ENCODE measurements at places on chromosomes 7 and 10. TPM values are rescaled to one million over a fixed set of nuclear protein-coding genes. Genes with fewer than 3 reads are reported as not detected.

GRCh38 chr7:155069992-155070751, at the start of gene HTR5A:
Gene HTR5A, plus strand, starts transcription at chr7:155070324. Its CDS starts 576 bp downstream, at chr7:155070900.
- H3K27ac ChIP-seq: peak within 1 kb of the TSS; percentile 24
- DNase-seq: peak; percentile 94
- H3K36me3 ChIP-seq: no peaks in the 10 kb centered on the region
- H3K4me3 ChIP-seq: no peak within 1 kb of the TSS

- DNase-seq: no peak
- no peaks in the 10 kb centered on the region for H3K36me3 ChIP-seq
- no peak overlapping the region for H3K27ac ChIP-seq
- H3K27me3 ChIP-seq: peaks cover 8% of the 10 kb centered on the region
These were observed 5.5 kb upstream of the MDFIC start for GRCh38 chr7:114916261-114916892.

GRCh38 chr7:4256286-4256685, 425.8 kb upstream of the FOXK1 start:
- H3K4me3 ChIP-seq: no peak overlapping the region
- H3K4me1 ChIP-seq: no peaks in the 10 kb centered on the region
- H3K27ac ChIP-seq: no peak overlapping the region
- DNase-seq: no peak

GRCh38 chr10:10526846-10527245, 490.8 kb upstream of the CELF2 start:
- H3K27ac ChIP-seq: no peak overlapping the region
- H3K36me3 ChIP-seq: no peaks in the 10 kb centered on the region
- no peak overlapping the region for H3K4me3 ChIP-seq
- H3K27me3 ChIP-seq: peaks cover 4% of the 10 kb centered on the region

GRCh38 chr10:89651916-89652573, 7.0 kb upstream of the PANK1 start:
- H3K27ac ChIP-seq: no peak overlapping the region
- H3K27me3 ChIP-seq: no peaks in the 10 kb centered on the region
- no peaks in the 10 kb centered on the region for H3K4me1 ChIP-seq
- DNase-seq: no peak
- no peak overlapping the region for H3K4me3 ChIP-seq

GRCh38 chr10:53841483-53842145, 959.4 kb downstream of the PCDH15 start:
- H3K27ac ChIP-seq: no peak overlapping the region
- DNase-seq: no peak
- H3K4me3 ChIP-seq: no peak overlapping the region
- no peaks in the 10 kb centered on the region for H3K36me3 ChIP-seq
- H3K4me1 ChIP-seq: peaks cover 11% of the 10 kb centered on the region

- H3K4me3 ChIP-seq: no peak overlapping the region
- H3K27ac ChIP-seq: no peak overlapping the region
- H3K27me3 ChIP-seq: no peaks in the 10 kb centered on the region
These were observed 16.0 kb downstream of the SAMD8 start for GRCh38 chr10:75127471-75127870.

The PLA2G12B gene
- total RNA-seq: 3.8 TPM

DNA sequence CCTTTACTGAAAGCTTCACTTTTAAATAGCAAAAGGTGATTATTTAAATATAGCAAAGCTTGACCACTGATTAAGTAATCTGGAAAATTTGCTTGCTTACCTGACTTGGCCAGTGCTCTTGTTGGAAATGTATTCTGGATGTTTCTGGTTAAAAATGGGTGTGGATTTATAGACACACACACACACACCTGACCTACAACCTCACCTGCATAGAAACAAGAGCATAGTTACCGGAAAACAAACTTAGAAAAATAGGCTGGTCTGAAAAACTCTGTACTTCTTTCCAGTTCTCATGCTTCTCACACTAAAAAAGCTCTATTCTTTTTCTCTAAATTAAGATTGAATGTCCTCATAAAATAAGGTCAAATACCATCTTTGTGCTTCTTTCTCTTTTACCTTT, at the start of gene AGR3:
TSS of gene AGR3 (minus strand) at position 140 of the 400 bp plus-strand sequence. CDS start 3,365 bp downstream, outside the sequence.
- peaks cover 17% of the 10 kb centered on the region for H3K4me1 ChIP-seq
- peak within 1 kb of the TSS; percentile 93 for H3K27ac ChIP-seq
- no peaks in the 10 kb centered on the region for H3K36me3 ChIP-seq
- H3K4me3 ChIP-seq: peak within 1 kb of the TSS; percentile 31
- no peaks in the 10 kb centered on the region for H3K27me3 ChIP-seq

GRCh38 chr7:25789701-25790640, 362.0 kb upstream of the NFE2L3 start:
- H3K27me3 ChIP-seq: peaks cover 4% of the 10 kb centered on the region
- H3K4me3 ChIP-seq: no peak overlapping the region
- no peaks in the 10 kb centered on the region for H3K36me3 ChIP-seq
- H3K4me1 ChIP-seq: no peaks in the 10 kb centered on the region
- DNase-seq: no peak

DNA sequence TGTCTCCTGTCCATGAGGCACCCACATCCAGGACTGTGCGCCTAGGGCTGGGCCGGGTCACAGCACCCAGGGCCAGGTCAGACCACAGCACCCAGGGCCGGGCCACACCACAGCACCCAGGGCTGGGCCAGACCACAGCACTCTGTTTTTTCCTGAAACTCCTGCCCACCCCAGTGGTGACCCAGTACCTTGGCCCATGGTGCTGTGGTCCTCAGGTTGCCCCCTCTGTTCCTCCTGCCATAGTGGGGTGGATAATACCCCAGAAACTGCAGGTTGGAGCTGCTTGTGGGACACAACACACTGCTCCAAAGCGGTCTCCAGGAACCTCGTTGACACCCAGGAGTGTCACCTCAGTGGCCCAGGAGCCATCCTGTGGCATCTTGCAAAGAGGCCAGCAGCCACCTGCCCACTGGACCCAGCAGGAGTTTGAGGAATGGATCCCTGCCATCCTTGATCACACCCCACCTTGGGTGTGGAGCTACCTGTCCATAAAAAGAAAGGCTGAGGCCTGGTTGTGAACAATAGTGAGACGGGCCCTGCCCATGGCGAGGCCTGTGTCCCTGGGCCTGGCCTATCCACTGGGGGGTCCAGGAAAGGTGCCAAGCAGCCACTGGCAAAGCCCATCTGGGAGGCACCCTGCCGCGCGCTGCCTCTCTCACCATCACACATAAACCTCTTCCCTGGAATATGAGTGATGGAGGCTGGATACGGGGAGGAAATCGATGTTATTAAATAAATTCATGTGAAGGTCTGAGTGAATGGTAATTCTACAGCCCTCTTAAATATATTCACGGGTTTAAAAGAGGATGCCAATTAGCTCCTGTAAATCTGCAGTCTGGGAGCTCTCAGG, 89.0 kb downstream of the NKX6-2 start:
- H3K36me3 ChIP-seq: peaks cover 45% of the 10 kb centered on the region
- H3K27ac ChIP-seq: no peak overlapping the region
- DNase-seq: no peak
- H3K4me1 ChIP-seq: peaks cover 5% of the 10 kb centered on the region

GRCh38 chr7:19392246-19392645, 247.0 kb upstream of the FERD3L start:
- no peaks in the 10 kb centered on the region for H3K27me3 ChIP-seq
- H3K36me3 ChIP-seq: peaks cover 4% of the 10 kb centered on the region
- no peak overlapping the region for H3K27ac ChIP-seq
- H3K4me1 ChIP-seq: peaks cover 11% of the 10 kb centered on the region

The ADIRF gene
- total RNA-seq: not detected

DNA sequence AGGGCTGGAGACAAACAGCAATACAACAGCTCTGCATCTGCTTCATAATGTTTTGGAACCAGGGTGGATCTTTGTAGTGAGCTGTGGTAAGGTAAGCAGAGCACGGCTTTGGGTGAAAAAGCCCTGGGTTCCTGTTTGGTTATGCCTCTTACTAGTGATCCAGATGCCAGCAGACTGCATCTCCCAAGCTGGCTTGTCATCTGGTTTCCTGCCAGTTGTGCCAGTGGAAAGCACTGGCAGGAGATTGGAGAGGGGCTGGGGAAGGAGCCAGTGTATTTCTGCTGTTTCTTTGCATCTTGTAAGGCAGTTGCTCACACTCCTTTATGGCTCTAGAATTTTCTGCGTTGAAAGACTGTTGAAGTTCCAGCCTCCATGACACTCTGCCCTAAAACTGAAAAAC, 137.6 kb downstream of the TSPAN12 start:
- no peak for DNase-seq
- H3K27me3 ChIP-seq: no peaks in the 10 kb centered on the region
- H3K4me1 ChIP-seq: peaks cover 48% of the 10 kb centered on the region
- no peak overlapping the region for H3K27ac ChIP-seq
- H3K36me3 ChIP-seq: no peaks in the 10 kb centered on the region

- H3K4me1 ChIP-seq: peaks cover 19% of the 10 kb centered on the region
- H3K4me3 ChIP-seq: peak overlapping the region; percentile 61
- H3K36me3 ChIP-seq: no peaks in the 10 kb centered on the region
These were observed 2.2 kb downstream of the EGR2 start for GRCh38 chr10:62813981-62814380.

DNA sequence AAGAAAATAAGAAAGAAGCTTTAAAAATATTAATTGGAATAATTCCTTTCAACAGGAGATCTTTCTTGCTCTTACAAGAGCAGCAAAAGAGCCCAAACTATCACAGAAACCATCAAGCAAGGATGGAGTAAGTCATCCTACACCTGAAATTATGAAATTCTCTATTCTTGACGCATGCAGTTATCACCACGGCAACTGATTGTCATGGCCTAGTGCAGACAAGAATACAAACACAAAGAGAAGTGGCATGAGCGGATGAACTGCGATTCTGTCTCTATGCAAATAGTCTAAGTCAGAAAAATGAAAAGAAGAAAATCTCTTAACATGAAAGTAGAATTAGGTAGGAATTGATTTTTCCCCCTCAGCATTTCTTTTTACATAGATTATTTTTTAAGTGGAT, 54.8 kb upstream of the SLC35B4 start:
- no peak overlapping the region for H3K27ac ChIP-seq
- H3K4me1 ChIP-seq: peaks cover 25% of the 10 kb centered on the region
- no peaks in the 10 kb centered on the region for H3K27me3 ChIP-seq
- DNase-seq: no peak
- H3K4me3 ChIP-seq: no peak overlapping the region

The UFSP1 gene
- 3.5 TPM for total RNA-seq

DNA sequence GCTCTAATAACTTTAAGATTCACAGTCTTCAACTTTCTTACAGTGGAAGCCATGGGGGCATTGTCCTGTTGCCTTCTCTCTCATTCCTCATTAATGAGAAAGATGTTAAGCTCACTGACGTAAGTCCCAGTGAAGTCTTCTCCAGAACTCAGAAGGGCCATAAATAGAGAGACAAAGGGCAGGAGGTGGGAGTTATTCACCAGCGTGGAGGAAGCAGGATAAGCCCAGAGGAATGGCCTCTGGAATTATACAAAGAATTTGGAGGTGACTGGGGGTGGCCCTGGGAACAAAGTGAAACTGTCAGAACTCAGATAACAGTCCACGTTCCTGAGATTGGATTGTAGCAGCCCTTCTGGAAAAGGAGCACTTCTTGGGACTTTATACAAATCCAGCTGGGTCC, 52.4 kb downstream of the SORBS1 start:
- no peak overlapping the region for H3K27ac ChIP-seq
- no peak overlapping the region for H3K4me3 ChIP-seq
- H3K4me1 ChIP-seq: peaks cover 32% of the 10 kb centered on the region
- DNase-seq: no peak

The SFTPA2 gene
- not detected for total RNA-seq

- peak; percentile 68 for DNase-seq
- H3K36me3 ChIP-seq: no peaks in the 10 kb centered on the region
- H3K27me3 ChIP-seq: peaks cover 75% of the 10 kb centered on the region
- peaks cover 3% of the 10 kb centered on the region for H3K4me1 ChIP-seq
- H3K27ac ChIP-seq: peak within 1 kb of the TSS; percentile 82
These were observed at the start of gene HTR7 for GRCh38 chr10:90857635-90858460. Gene HTR7, minus strand, starts transcription at chr10:90858039. Its CDS starts 368 bp downstream, at chr10:90857671.

The KAZALD1 gene
- 1.3 TPM for total RNA-seq

DNA sequence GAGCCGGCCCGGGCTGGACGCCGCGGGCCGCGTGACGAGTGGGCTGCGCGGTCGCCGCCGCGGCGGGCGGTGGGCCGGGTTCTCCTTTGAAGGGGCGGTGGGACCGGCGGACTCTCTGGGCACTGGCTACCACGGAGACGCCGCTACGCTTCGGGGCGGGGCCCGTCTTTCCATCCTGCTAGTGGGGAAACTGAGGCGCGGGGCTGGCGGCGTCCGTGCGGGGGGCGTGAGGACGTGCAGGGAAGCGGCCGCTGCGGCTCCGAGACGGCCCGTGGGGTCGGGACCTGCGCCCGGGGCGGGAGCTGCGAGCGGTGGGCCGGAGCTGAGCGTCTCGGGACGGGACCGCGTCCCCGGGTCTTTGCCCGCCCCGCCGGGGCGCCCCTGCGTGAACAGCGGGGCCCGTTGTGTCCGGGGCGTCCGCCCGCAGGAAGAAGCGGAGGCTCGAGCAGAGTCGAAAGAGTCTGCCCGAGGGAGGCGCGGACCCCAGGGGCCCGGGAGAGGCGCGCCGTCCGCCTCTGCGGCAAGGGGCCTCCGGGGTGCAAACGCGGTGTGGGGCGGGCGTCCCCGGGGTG, 548 bp upstream of the BNIP3 start:
- H3K4me1 ChIP-seq: peaks cover 26% of the 10 kb centered on the region
- DNase-seq: no peak
- peaks cover 1% of the 10 kb centered on the region for H3K36me3 ChIP-seq
- peaks cover 16% of the 10 kb centered on the region for H3K27me3 ChIP-seq

GRCh38 chr7:119936836-119937235, 336.1 kb upstream of the KCND2 start:
- no peaks in the 10 kb centered on the region for H3K27me3 ChIP-seq
- no peaks in the 10 kb centered on the region for H3K36me3 ChIP-seq
- DNase-seq: no peak
- no peaks in the 10 kb centered on the region for H3K4me1 ChIP-seq

DNA sequence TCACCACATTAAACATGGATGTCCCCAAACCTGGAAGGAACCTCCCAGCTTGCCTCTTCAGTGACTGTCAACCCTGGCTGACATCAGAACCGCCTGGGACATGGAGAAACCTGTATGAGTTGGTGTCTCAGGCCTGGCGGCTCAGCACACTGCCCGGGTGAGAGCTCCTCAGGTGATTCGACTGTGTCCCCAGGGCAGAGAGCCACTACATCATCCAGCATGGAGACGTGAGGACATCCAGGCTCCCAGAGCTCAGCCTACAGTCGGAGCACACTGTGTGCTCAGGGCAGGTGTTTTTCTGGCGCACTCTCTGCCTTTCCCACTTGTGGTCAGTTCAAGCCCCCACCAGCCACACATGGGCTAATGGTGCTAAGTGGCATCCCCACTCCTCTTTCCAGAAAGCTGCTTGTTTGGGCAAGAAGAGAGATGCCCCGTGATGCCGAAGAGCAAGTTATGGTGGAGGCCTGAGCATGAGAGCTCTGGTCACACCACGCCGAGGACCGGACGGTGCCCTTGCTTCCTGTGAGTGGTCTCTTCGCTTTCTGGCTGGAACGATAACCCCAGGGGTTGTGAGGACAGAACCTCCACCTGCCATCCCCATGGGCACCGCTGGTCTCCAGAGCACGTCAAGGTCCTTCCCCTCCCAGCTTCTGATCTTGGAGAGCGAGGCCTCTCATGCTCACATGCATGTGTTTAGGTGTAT, 38.5 kb downstream of the AMZ1 start:
- no peak for DNase-seq
- H3K27me3 ChIP-seq: no peaks in the 10 kb centered on the region
- peaks cover 5% of the 10 kb centered on the region for H3K4me1 ChIP-seq
- H3K36me3 ChIP-seq: peaks cover 25% of the 10 kb centered on the region
- H3K4me3 ChIP-seq: no peak overlapping the region

The TRIM73 gene
- total RNA-seq: 10.2 TPM

- H3K27me3 ChIP-seq: no peaks in the 10 kb centered on the region
- H3K4me3 ChIP-seq: no peak overlapping the region
- H3K27ac ChIP-seq: peak overlapping the region; percentile 74
- peaks cover 16% of the 10 kb centered on the region for H3K36me3 ChIP-seq
These were observed 332.2 kb downstream of the EXOC4 start for GRCh38 chr7:133584956-133585668.

- no peak overlapping the region for H3K27ac ChIP-seq
- no peaks in the 10 kb centered on the region for H3K36me3 ChIP-seq
- H3K4me3 ChIP-seq: no peak overlapping the region
- H3K27me3 ChIP-seq: peaks cover 77% of the 10 kb centered on the region
These were observed 10.5 kb upstream of the GRID1 start for GRCh38 chr10:86376852-86377796.
